PC-3 (cell line): ENCODE measurements at places on chromosomes 13 and 19. TPM values are rescaled to one million over a fixed set of nuclear protein-coding genes. Genes with fewer than 3 reads are reported as not detected.

The CCNA1 gene
- 18.3 and 18.6 TPM in 2 replicates for total RNA-seq

The RFXANK gene
- total RNA-seq: 88.5 and 104 TPM in 2 replicates

The FOSB gene
- 35.8 and 60.5 TPM in 2 replicates for total RNA-seq

The CD33 gene
- 2.2 and 6.0 TPM in 2 replicates for total RNA-seq

The SELENOV gene
- not detected in 2 replicates for total RNA-seq

The DCT gene
- total RNA-seq: not detected in 2 replicates

The SWSAP1 gene
- 5.2 and 6.1 TPM in 2 replicates for total RNA-seq

The RFPL4A gene
- not detected in 2 replicates for total RNA-seq

The ZGLP1 gene
- 1.4 and 1.8 TPM in 2 replicates for total RNA-seq

The OR7A10 gene
- total RNA-seq: not detected in 2 replicates

The AMH gene
- 6.0 and 7.7 TPM in 2 replicates for total RNA-seq

The DKKL1 gene
- total RNA-seq: 2.4 and 4.2 TPM in 2 replicates

- H3K27ac ChIP-seq: no peak overlapping the region
- no peak overlapping the region for H3K4me3 ChIP-seq
- no peaks in the 10 kb centered on the region for H3K27me3 ChIP-seq
- H3K36me3 ChIP-seq: peaks cover 7% of the 10 kb centered on the region
Observed at GRCh38 chr19:44874317-44874716, 16.7 kb upstream of the TOMM40 start.

DNA sequence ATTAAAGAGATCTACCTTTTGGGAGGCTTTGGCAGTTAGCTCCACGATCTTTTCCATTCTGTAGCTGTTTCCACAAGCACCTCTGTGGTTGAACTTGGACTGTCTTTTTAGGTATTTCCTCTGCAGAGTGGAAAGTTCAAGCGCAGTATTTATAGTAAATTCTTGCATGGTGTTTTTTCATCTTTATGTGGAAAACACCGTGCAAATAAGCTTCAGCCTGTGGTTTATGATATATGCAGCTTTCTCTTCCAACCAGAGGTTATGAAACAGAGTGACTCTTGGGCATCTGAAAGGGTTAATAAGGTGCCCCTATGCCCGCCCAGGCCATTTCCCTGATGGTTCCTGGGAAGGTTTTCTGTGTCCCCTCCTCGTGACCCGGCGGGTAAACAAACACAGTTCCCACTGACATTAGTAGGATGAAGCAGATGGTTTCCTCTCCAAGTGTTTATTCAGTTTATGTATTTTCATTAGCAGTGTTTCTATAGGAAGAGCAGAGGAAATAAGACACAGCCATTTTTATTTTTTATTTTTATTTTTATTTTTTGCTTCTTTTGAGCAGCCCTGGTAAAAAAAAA, 39.7 kb upstream of the RNF113B start:
- no peak overlapping the region for H3K4me3 ChIP-seq
- H3K4me1 ChIP-seq: peaks cover 50% of the 10 kb centered on the region
- H3K36me3 ChIP-seq: no peaks in the 10 kb centered on the region
- peak overlapping the region; percentile 97 for H3K27ac ChIP-seq
- no peaks in the 10 kb centered on the region for H3K27me3 ChIP-seq

GRCh38 chr19:46733690-46734292, 12.1 kb upstream of the FKRP start:
- H3K27ac ChIP-seq: peak overlapping the region; percentile 38; the same call in 1 of the 2 replicates
- peaks cover 43% of the 10 kb centered on the region for H3K4me1 ChIP-seq
- H3K4me3 ChIP-seq: 0 out of 2 replicates have a peak overlapping the region, but pooled peaks have one; percentile 21
- H3K27me3 ChIP-seq: no peaks in the 10 kb centered on the region
- peaks cover 23% of the 10 kb centered on the region for H3K36me3 ChIP-seq
- DNase-seq: no peak

DNA sequence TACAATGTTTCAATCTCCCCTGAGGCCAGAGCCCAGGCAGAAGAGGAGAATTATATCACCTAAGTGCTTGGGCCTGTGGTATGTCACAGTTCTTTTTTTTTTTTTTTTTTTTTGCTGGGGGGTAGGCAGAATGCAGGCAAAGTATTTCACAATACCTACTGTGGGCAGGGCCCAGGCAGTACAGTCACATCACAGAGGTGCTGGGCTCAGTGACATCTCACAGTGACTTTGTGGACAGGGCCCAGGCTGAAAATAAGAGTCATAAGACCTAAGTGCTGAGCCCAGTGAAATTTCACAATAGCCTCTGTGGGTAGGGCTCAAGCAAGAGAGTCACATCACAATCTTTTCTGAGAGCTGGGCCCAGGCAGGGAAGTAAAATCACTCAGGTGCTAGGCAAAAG, 15.9 kb upstream of the ZNF208 start:
- no peak overlapping the region for H3K4me3 ChIP-seq
- H3K4me1 ChIP-seq: no peaks in the 10 kb centered on the region
- no peak for DNase-seq

DNA sequence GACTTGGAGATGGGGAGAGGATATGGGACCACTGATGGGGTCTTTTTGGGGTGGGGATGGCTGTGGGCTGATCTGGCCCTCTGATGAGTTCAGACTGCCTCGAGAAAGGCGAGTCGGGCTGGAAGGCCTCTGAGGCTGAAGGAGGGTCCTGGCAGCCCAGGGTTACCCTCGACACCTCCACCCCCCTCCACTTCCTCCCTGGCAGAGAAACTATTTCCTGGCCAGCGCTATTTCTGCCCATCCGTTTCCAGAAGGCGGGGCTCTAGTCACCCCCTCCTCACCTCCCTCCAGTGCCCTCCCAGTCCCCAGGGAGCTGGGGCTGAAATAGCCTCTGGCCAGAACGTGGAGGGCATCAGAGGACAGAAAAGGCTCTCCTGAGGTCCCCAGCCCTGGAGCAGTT, 9.7 kb downstream of the EXOC3L2 start:
- no peaks in the 10 kb centered on the region for H3K36me3 ChIP-seq
- DNase-seq: no peak
- no peak overlapping the region for H3K4me3 ChIP-seq
- H3K27me3 ChIP-seq: no peaks in the 10 kb centered on the region

- no peaks in the 10 kb centered on the region for H3K27me3 ChIP-seq
- no peaks in the 10 kb centered on the region for H3K36me3 ChIP-seq
- no peak overlapping the region for H3K4me3 ChIP-seq
Observed at GRCh38 chr13:29185926-29186325, 365.8 kb downstream of the MTUS2 start.

DNA sequence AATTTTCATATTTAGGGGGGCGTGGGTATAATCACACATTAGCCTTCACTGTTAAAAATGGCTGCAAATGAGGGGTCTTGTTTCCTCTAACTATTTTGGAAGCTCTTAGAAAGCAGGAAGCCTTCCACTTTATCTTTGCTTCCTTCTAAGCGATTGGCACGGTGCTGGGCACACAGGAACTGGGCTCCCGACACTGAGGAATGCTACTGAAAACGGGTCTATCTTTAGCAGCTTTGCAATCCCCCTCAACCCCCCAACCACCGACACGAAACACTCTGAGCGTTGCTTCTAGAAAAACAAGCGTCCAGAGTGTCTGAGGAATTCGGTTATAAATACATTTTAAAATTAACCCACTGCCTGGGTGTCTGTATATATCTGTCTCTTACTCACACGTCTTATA, 143.6 kb downstream of the CACNA1A start:
- H3K36me3 ChIP-seq: no peaks in the 10 kb centered on the region
- DNase-seq: no peak
- H3K4me3 ChIP-seq: no peak overlapping the region
- no peaks in the 10 kb centered on the region for H3K4me1 ChIP-seq

GRCh38 chr13:83286737-83287136, 595.5 kb downstream of the SLITRK1 start:
- H3K27me3 ChIP-seq: no peaks in the 10 kb centered on the region
- 0 out of 2 replicates have a peak overlapping the region, but pooled peaks have one; percentile 28 for H3K27ac ChIP-seq
- no peak overlapping the region for H3K4me3 ChIP-seq
- no peaks in the 10 kb centered on the region for H3K36me3 ChIP-seq

DNA sequence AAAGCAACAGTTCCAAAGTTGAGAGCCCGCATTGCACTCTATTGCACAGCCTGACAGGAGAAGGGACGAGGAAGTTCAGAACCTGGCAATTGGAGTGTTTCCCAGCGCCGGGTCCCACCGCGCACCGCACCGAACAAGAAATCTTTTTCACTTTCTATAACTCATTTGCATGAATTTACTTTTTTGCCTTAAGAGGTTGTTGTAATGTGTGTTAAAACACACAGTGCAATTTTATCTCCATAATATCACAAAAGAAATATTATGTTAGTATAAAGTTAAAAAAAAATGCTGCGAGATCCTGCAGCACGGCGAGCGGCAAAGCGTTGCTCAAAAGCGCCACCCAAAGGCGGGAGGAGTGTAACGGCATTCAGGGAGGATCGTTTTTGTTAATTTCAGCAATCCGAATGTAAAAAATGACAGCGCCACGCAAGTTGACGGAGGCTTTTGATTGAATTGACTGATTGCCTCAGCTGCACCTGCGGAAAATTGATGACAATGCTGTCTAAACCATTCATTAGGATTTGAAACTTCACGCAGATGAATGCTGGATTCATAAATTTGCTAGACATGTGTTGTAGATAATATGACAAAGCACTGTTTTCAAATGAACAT, 303.6 kb upstream of the ZNF507 start:
- H3K4me3 ChIP-seq: no peak overlapping the region
- DNase-seq: no peak
- H3K27ac ChIP-seq: no peak overlapping the region
- H3K4me1 ChIP-seq: no peaks in the 10 kb centered on the region
- H3K27me3 ChIP-seq: peaks cover 13% of the 10 kb centered on the region

- no peaks in the 10 kb centered on the region for H3K27me3 ChIP-seq
- DNase-seq: peak; percentile 79
- peaks cover 37% of the 10 kb centered on the region for H3K4me1 ChIP-seq
- H3K27ac ChIP-seq: peak overlapping the region; percentile 46
Observed at GRCh38 chr19:47227352-47228167, 3.4 kb downstream of the BBC3 start.

GRCh38 chr19:4744451-4745174, 21.0 kb upstream of the DPP9 start:
- no peak overlapping the region for H3K4me3 ChIP-seq
- H3K36me3 ChIP-seq: no peaks in the 10 kb centered on the region
- peaks cover 9% of the 10 kb centered on the region; the same call in 1 of the 2 replicates for H3K4me1 ChIP-seq
- no peak overlapping the region for H3K27ac ChIP-seq

DNA sequence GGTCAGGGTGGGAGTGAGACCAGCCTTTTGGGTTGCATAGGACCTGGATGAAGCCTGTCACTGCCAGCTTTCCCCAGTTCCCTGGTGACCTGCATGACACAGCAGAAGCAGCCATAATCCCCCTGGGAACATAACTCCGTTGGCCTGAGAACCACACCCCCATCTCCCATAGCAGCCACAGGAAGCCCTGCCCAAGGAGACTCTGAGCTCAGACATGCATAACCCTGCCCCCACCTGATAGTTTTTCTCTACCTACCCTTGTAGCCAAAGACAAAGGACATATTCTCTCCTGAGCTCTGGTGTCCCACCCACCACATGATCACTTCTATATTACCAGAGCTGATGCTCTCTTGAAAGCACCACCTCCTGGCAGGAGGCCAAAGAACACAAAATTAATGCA, 413.5 kb upstream of the HTR2A start:
- no peak overlapping the region for H3K4me3 ChIP-seq
- H3K4me1 ChIP-seq: no peaks in the 10 kb centered on the region

GRCh38 chr13:70432276-70432805, 324.1 kb upstream of the KLHL1 start:
- no peaks in the 10 kb centered on the region for H3K27me3 ChIP-seq
- H3K4me3 ChIP-seq: no peak overlapping the region
- no peak for DNase-seq

- no peaks in the 10 kb centered on the region for H3K36me3 ChIP-seq
- no peak for DNase-seq
- no peak overlapping the region for H3K4me3 ChIP-seq
- H3K4me1 ChIP-seq: no peaks in the 10 kb centered on the region
- no peak overlapping the region for H3K27ac ChIP-seq
Observed at GRCh38 chr19:37817180-37817981, 38.0 kb upstream of the ZNF573 start.

- H3K27me3 ChIP-seq: no peaks in the 10 kb centered on the region
- no peaks in the 10 kb centered on the region for H3K4me1 ChIP-seq
- H3K36me3 ChIP-seq: no peaks in the 10 kb centered on the region
- DNase-seq: no peak
- no peak overlapping the region for H3K27ac ChIP-seq
- H3K4me3 ChIP-seq: no peak overlapping the region
Observed at GRCh38 chr13:109595471-109595870, 190.9 kb downstream of the IRS2 start.

DNA sequence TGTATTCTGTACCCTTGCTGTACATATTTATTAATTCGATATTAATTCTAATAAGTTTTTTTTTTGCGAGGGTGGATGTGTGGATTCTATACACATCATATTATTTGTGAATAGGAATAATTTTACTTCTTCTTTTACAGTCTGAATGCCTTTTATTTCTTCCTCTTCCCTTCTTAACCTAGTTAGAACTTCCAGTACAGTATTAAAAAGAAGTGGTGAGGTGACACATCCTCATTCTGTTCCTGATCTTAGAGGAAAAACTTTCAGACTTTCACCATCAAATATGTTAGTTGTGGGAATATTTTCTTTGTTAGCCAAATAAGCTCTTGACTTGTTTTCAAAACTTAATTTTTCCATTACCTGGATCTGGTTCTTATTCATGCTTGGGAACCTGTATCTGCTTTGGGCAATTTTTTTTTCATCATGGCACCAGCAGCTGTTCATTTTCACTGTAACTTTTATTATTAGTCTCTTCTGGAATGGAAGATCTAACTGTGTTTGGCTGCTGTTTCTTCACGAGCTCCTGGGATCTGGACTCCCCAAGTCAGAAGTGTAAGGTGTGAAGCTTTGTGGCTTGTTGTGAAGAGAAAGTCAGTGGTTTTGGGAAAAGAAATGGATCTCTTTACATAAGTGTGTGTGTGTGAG, 33.1 kb downstream of the RGCC start:
- no peaks in the 10 kb centered on the region for H3K27me3 ChIP-seq
- DNase-seq: no peak
- no peaks in the 10 kb centered on the region for H3K36me3 ChIP-seq
- no peaks in the 10 kb centered on the region for H3K4me1 ChIP-seq

DNA sequence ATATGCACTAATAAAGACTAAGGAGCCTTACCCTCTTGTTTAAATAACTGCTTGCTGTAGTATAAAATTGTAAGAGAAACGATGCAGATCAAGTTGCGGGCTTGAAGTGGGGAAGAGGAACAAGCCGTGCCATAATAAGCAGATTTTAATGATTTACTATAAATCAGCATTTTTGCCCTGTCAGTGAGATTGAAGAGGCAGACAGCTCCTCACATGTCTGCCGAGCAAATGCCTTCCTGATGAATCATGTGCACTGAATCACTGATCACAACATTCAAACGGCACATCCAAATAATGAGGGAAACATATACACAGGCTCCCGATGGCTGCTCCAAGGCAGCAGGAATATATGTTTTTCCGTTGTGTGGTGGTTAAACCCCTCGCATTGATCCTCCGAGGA, 282.9 kb downstream of the TSHZ3 start:
- no peaks in the 10 kb centered on the region for H3K4me1 ChIP-seq
- H3K27ac ChIP-seq: no peak overlapping the region
- peak; percentile 40 for DNase-seq
- H3K4me3 ChIP-seq: no peak overlapping the region
- no peaks in the 10 kb centered on the region for H3K36me3 ChIP-seq

GRCh38 chr13:95509521-95510310, 42.8 kb upstream of the CLDN10 start:
- no peak overlapping the region for H3K27ac ChIP-seq
- H3K4me1 ChIP-seq: peaks cover 8% of the 10 kb centered on the region; the same call in 1 of the 2 replicates
- H3K4me3 ChIP-seq: no peak overlapping the region
- H3K36me3 ChIP-seq: no peaks in the 10 kb centered on the region
- H3K27me3 ChIP-seq: no peaks in the 10 kb centered on the region
- DNase-seq: peak; percentile 44
